Hypothalamus (tissue), 51 donors: ENCODE measurements at places on chromosomes 3 and 15.

DNA sequence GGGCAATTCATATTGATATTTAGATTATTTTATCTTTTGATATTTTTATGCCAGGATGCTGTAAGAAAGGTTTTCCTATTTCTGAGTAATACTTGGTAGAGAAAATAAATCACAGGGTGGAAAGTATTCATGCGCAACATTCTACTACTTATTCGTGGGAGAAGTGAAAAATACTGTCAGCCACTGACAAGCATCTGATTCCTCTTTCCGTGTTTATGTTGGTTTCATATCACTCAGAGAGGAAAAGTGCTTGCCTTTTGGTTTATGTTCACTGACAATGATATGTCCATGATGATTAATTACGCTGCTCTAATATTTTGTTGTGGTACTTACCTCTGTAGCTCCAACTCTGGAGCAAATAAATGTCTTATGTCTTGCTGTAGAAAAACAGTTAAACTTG is 429.4 kb downstream of the EDEM1 start:
- DNase-seq = no peak

- no peak for DNase-seq
Observed at GRCh38 chr3:42020684-42021307, 58.9 kb upstream of the ULK4 start.

GRCh38 chr3:120659285-120659684 is 22.8 kb downstream of the HGD start:
- no peak for DNase-seq

DNA sequence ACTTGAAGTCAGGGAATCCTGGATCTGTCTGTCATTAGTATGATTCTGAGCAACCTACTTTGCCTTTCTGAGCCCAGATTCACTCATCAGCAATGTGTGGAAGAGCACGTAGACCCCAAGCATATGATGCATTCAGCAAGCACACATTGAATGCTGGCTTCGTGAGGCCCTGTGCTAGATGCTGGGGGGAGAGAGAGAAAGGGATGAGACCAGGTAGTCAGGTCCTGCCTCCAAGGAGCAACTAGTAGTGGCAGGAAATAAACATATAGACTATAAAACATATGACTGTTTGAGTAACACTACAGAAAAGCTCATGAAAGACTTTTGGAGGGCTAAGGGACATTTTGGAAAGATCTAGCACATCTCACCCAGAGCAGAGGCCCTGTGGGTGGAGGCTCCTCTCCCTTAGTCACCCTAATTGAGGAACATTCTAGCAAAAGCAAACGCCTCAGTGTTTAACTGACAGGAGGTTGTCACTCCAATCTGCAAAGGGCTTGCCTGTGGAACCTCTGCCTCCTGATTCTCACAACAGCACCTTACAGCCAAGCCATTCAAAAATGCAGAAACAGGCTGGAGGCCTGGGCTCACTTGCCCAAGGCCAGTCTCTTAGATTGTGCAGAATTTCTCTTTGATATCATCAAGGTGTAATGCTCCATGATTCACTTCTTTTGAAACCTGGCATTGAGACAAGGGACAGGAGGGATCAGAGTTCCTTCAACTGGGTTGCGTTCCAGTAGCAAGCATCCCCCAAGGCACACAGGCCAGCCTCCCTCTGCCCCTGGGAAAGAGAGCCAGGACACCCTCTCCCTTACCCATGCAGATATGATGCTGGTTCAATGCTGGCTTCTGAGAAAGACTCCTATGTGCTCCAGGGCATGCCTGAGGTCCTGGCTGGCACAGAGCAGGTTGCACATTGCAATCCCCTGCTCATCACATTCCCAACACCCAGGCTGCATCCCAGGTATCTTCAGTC is 26.1 kb downstream of the STARD5 start:
- no peak for DNase-seq

- no peak for DNase-seq
Observed at GRCh38 chr3:24123596-24123995, 178.5 kb downstream of the NR1D2 start.

DNA sequence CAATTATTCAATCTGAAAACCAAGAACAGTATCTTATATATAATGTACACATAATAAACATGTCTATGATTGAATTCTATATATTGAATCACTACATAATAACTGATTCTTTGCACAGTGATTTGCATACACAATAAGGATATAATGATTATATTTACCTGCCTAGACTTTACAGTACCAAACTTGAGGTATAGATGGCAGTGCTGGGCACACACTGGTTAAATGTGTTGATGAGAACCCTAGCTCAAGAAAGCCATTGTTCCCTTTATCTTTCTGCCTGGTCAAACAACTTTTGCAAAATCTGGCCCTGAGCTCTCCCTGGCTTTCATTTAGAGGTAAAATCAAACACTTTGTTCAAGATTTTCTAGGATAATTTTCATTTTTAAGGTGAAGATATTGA is 697.7 kb downstream of the TUSC7 start:
- no peak for DNase-seq

DNA sequence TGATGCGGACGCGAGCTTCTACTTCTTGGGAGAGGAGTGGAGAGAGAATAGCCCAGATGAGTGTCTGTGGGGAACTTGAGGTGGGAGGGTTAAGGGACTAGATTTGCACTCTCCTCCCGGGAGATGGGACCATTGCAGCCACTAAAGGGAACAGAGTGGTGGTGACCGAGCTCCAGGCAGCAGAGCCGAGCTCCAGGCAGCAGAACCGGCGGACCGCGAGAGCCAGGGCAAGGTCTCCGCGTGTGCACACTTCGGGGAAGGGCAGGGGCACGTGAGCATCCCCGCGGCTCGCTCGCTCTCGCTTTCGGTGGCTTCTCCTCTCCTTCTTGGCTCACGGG is 1.1 kb downstream of the IGDCC3 start:
- DNase-seq = no peak

DNA sequence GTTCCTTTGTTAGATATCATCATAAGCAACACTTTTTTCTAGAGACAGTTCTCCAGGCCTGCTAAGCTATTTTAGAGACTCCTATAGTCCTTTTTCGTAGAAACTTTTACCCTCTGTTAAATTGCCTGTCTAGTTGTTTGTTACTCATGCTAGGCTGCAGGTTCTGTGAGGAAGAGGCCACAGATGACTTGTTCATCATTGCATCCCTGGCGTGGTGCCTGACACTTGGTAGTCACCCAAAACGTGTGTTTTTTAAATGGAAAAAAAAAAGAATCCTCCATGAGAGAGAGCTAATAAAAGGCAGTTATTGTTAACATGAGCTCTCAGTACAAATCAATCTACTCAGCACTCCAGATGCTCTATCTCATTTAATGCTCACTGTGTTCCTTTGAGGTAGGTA is 35.1 kb downstream of the CCDC54 start:
- DNase-seq = no peak

DNA sequence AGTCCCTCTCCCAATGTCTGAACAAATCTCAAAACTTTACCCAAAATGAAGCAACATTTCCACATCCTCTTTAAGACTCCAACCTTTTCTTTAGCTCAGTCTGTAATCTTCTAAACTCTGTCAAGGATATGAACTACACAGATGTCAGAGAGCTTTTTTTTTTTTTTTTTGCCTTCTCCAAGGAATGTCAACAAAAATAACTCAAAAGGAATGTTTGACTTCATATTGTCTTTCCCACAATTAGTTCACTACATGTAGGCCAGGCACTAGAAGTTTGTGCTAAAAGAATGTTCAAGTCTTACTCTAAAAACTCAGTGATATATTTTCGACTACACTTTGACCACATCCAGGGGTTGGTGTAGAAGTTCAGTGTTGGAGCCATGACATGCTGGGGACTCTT is 37.1 kb downstream of the ADAMTS9 start:
- no peak for DNase-seq

- no peak for DNase-seq
Observed at GRCh38 chr3:67334588-67334987, 319.8 kb downstream of the SUCLG2 start.

GRCh38 chr3:136464502-136464901 is 214.4 kb downstream of the PCCB start:
- no peak for DNase-seq

- no peak for DNase-seq
Observed at GRCh38 chr15:66298803-66299251, 5.5 kb downstream of the DIS3L start.

DNA sequence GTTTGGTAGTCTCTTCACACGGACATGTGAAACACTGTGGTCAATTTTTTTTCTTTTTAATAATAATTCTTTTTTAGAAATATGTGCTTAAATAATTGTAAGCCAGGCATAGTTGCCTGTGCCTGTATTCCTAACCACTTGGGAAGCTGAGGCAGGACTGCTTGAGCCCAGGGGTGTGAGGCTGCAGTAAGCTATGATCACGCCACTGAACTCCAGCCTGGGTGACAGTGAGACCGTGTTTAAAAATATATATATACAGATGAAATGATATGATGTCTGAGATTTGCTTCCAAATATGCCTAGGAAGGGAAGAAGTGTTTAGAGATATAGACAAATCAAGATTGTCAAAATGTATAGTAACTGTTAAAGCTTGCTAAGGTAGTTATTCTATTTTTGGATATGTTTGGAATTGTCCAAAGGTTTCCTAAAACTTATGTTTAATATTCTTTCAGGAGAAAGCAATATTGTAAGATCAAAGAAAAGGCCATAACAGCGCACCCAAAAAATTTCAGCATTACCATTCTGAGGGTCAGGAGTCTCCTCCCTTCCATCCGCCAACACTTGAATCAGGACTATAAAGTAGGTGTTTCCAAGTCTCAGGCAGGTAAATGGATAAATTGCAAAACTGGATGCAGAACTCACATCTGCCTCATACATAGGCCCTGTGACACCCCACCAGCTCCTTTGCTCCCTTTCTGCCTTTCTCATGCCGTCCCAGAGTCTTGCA is 532 bp upstream of the SELENOT start:
- no peak for DNase-seq

GRCh38 chr3:54122324-54123002 is at the start of gene CACNA2D3:
CACNA2D3 (plus strand) TSS chr3:54122552.
- peak; percentile 20 for DNase-seq

DNA sequence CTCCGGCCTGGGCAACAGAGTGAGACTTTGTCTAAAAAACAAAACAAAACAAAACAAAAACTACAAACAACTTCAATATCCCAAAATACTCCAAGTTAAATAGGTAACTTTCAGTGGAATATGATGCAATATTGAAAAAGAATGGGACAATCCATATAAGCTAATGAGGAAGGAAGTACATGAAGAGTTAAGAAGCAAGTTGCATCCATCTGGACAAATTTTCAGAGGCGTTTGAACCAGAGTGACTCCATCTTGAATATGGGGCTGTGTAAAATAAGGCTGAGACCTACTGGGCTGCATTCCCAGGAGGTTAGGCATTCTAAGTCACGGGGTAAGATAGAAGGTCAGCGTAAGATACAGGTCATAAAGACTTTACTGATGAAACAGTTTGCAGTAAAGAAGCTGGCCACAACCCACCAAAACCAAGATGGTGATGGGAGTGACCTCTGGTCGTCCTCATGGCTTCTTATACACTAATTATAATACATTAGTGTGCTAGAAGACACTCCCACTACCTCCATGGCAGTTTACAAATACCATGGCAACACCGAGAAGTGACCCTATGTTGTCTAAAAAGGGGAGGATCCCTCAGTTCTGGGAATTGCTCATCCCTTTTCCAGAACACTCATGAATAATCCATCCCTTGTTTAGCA is 58.1 kb upstream of the LCTL start:
- no peak for DNase-seq

DNA sequence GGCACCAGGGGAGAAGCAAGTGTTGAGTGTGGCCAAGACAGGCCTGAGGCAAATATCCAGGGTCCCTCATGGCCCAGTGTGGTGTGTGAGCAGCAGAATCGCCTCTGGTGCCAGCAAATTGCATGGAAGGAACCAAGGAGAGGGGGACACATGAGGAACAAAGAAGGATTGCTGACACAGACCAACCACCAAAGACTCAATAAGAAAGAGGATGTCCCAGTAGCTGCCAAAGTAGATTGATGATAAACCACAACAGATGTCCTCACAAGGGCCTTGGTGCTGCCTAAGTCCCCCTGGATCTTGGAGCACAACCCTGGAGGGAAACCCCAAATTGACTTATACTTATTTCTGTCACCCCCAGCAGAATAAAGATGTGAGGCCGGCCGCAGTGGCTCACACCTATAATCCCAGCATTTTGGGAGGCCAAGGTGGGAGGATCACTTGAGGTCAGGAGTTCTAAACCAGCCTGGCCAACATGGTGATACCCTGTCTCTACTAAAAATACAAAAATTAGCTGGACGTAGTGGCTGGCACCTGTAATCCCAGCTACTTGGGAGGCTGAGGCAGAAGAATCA is 10.6 kb downstream of the SRGAP3 start:
- DNase-seq = no peak

- no peak for DNase-seq
Observed at GRCh38 chr15:53203454-53203853, 413.3 kb upstream of the ONECUT1 start.

- no peak for DNase-seq
Observed at GRCh38 chr15:92095693-92096092, 242.2 kb downstream of the SLCO3A1 start.

DNA sequence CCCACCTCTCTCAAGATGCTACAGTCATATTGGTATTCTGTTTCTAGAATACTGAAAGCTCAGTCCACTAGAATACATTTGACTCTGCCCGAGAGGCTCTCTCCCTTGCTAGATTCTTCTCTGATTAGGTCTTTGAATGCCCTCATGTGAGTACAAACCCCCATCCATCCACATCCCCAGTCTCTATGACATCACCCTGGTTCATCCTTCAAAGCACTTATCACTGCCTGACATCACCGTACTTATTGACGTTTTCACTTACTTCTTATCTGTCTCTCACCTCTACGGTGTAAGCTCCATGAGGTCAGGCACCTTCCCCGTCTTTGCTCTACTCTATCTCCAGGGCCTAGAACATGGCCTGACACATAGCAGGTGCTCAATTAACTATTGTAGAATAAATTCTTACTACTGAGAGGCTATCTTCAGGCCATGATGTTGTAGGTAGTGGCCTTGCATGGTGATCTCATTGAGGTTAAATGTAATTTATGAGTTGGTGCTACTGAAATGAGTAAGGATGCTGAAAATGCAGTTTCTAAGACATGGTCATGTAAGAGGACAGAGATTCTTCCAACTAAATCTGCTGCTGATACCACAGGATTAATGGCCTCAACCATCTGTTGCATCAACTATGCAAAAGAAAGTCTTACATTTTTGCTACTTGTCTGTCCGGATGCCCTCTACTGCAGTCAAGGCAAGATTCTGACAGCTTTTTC is 26.8 kb downstream of the EOGT start:
- DNase-seq = no peak

- no peak for DNase-seq
Observed at GRCh38 chr3:174346141-174346540, 513.0 kb upstream of the NAALADL2 start.
